ENCODE measurements at places on chromosomes 5 and 9.

DNA sequence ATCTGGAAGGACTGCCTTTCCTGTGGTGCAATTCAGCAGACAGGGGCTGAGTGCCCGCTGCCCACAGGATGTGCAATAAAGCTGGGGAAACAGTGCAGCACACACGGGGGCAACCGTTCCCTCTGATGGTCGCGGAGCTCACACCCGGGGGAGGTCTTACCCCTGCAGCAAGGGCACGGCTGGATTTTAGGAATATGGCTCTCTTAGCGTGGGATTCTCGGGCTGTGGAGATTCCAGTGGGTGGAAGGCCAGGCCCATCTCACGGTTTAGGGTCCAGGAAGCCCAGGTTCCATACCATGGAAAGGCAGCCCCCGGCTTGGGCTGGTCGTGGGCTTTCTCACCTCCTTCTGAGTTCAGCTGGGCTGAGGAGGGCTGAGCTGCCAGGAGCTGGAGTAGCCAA lies 244.1 kb downstream of the MED10 start:
- no peak for DNase-seq

DNA sequence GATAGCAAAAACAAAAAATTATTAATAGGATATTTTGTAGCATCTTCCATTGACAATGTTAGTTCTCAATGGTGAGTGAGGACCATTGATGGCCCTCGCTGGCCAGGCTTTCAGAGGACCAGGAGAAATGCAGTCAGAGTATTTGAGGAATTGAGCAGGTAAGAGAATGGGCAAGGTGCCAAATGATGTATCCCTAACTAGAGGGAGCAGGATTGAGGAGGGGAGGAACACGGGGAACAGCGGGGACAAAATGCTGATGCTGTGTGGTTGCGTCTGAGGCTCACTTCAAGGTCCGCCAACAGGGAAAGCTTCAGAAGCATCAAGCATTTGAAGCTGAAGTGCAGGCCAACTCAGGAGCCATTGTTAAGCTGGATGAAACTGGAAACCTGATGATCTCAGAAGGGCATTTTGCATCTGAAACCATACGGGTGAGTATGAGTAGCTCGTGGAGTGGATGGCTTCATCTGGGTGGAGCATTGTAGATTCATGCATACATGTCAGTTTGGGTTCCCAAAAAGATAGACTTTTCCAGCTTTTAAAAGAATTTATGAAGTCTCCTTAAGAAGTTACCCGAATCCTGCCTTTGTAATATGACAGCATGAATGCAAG lies 16.2 kb downstream of the SPTAN1 start:
- DNase-seq, result no peak

DNA sequence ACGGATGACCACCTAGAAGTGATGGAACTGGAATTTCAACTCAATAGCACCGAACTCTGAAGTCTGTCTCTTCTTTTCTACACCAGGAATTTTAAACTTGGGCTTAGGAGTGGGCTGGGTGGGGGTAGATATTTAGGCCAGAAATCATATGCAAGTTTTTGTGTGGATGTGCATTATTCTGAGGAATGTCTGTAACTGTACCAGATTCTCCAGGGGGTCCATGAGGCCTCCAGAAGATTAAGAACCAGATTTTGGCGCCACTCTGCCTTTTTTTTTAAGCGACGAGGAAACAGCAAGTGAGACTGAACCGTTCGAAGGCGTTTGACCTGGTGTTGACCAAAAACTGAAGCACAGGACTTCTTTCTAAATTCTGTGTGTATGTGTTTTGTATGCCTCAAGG lies 88.8 kb upstream of the TTC23L start:
- no peak for DNase-seq

GRCh38 chr9:126682113-126682810 lies 68.5 kb downstream of the LMX1B start:
- no peak for DNase-seq

- DNase-seq, result no peak
These were observed 974 bp downstream of the CCDC69 start for GRCh38 chr5:151222790-151223446.
